ENCODE measurements at places on chromosomes 3 and 15.

- DNase-seq = no peak
Measured at GRCh38 chr3:117754058-117754457, 1044.5 kb downstream of the TUSC7 start.

DNA sequence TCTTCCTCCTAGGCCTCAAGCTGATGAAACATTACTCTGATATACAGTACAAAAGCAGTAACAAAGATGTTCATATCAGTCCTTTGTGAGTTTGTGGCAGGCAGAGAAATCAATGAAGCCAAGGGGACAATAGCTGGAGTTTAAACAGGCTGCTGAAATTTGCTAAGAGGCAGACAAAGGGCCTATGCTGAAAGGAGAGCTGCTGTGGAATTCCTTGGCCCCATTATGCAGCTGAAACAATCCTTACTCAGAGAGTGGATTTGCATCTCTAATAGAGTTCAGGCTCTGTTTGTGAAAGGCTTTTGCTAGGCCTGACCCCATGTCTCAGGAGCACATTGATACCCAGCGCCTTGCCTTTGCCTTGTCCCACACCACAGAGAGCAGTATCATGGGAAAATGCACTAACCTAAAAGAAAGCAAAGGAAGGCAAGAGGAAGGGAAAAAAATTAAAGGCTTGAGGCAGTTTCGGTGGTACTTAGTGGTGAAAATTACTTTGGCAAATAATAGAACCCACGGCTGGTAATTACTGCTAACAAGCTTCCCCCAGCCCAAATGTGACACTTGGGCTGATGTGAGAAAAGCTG, 195.0 kb upstream of the EPHA3 start:
- peak; percentile 39 for DNase-seq

DNA sequence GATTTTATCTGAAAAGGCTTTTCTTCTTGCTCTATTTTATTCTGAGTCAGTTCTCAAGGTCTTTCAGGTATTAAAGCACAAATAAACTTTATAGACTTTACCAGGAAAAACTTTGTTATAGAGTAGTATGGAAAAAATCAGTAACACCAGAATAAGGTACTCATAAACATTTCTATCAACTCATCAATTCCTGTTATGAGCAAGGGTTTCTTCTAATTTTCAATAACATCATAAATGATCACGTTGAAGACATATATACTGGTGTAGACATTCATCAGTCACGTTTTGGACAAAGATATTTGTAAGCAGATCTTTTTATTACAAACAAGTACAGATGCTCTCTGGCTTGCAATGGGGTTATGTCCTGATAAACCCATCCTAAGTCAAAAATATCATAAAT, 9.6 kb upstream of the HDC start:
- DNase-seq = no peak

DNA sequence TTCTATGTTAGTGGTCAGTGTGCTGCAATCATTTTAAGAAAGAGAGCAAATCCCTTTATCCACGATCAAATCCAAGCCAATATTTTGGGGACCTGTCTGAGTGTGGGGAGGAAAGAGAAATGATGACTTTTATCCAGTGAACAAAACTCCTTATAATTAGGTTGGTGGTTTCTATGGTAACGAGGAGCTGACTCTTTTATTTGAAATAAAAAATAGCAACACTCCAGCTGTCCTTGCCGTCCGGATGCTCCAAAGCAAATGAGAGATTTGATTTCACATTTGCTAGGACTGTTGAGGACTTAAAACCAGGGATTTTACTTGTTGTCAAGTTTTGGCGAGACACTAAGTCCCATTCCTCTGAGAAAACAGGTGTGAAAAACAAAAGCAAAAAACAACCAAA, 154.0 kb upstream of the PRICKLE2 start:
- DNase-seq = no peak

DNA sequence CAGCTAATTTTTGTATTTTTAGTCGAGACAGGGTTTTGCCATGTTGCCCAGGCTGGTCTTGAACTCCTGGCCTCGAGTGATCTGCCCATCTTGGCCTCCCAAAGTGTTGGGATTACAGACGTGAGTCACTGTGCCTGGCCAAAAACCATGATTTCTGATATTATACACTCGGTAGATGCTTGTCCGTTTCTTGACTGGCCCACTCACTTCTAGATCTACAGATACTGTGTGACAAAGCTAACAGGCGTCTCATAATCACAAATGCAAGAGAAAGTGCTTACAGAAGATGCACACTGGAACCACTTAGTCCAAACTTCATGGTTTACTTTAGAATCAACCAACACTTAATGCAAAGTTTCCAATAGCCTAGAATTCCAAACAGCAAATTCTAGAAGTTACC, 8.4 kb downstream of the PROK2 start:
- DNase-seq = no peak

GRCh38 chr3:14298442-14298841, 104.0 kb upstream of the SLC6A6 start:
- no peak for DNase-seq

- peak; percentile 38 for DNase-seq
Measured at GRCh38 chr15:70605606-70606410, 157.6 kb downstream of the UACA start.

- DNase-seq = peak; percentile 93
Measured at GRCh38 chr3:149339931-149340309, 6.5 kb upstream of the TM4SF18 start.

GRCh38 chr15:89002830-89003229, 85.4 kb upstream of the ABHD2 start:
- no peak for DNase-seq

DNA sequence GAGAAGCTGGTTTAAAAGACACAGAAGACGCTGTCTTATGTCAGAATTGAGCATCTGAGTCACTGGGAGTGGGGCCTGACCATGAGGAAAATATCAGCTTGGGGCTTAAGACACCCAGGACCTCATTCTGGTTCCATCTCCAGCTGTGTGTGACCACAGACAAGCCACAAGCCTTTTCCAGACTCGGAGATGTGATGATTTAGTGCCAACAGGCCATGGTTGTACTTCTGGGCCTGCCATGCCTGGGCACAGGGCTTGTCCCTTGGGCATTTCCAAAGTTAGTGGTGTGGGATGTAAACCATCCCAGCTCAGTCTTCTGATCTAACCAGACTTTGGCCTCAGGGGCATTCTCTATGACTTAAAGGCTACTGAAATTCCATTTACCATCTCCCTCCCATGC, 269.8 kb downstream of the RYR3 start:
- no peak for DNase-seq

DNA sequence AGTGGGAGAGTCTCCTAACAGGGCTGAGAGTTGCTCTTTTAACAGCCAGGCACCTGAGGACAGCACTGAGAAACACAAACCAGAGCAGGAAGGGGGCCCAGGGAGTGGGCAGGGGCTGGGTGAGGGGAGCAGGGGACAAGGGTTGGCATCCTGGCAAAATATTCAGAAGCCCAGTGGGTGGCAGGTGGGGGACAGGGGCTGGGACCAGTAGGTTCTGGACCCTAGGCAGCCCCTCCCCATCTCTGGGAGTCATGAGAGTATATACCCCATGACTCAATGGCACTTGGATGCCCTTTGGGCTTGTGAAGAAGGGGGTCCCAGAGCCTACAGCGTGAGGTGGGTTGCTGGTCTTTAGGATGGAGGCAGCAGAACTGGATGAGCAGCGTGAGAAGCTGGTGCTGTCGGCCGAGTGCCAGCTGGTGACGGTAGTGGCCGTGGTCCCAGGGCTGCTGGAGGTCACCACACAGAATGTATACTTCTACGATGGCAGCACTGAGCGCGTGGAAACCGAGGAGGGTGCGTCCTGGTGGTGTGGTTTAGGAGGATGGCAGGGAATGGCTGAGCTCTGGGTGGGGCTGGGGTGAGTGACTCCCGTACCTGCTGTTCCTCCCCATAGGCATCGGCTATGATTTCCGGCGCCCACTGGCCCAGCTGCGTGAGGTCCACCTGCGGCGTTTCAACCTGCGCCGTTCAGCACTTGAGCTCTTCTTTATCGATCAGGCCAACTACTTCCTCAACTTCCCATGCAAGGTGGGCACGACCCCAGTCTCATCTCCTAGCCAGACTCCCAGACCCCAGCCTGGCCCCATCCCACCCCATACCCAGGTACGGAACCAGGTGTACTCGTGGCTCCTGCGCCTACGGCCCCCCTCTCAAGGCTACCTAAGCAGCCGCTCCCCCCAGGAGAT, 24.2 kb downstream of the NBEAL2 start:
- DNase-seq = no peak

GRCh38 chr3:114571363-114571762, 277.5 kb downstream of the TIGIT start:
- DNase-seq = no peak
